ENCODE measurements at places on chromosomes 2 and 18.

DNA sequence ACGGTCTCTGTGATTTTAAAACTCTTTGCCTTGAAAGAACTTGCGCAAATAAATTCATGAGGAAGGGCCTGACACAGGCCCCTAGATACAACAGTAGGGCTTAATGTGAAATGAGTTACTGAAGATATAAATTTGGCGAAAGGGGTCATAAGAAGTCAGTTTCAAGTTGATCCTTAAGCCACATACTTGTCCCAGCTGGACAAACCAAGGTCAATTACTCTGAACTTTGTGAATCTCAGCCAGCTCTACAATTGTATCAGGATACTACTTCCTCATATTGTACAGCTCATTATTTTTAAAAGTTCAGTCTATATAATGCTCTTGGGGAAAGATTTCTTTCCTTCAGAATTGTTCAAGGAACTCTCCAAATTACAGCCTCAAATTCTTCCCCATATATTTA is 432.8 kb downstream of the METTL4 start:
- DNase-seq = no peak

- DNase-seq = no peak
Observed at GRCh38 chr2:233821709-233822100, 32.6 kb downstream of the HJURP start.

GRCh38 chr2:110678457-110679336 is 834 bp upstream of the BUB1 start:
- DNase-seq = peak; percentile 38

DNA sequence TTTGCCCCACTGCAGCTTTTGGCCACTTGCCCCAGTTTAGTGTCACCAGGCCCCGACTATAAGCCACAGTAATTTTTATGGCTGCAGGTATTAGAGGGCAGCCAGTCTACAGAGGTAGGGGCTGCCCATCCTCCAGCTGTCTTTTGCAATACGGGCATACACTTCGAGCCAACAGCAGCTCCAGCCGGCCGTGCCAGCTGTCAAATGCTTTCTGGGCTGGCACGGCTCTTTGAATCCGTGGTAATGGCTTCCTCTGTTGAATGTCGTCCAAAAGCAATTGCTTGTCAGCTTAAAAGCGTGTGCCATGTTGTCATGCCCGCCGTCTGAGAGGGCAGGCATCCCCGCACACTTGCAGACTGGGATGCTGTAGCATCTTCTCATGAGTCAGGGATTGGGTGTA is 41.3 kb downstream of the BCL2L11 start:
- no peak for DNase-seq

DNA sequence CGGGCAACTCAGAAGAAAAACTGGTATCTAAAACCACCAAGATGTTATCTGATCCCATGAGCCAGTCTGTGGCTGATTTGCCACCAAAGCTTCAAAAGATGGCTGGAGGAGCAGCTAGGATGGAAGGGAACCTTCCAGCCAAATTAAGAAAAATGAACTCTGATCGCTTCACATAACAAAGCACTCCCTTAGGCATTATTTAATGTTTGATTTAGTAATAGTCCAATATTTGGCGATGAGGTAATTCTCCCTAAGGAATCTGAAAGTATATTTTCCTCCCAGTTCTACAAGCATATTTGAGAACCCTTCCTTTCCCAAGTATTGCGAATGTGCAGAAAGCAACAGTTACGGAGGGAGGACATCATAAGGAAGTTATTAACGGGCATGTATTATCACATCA is 156.6 kb downstream of the KCNJ3 start:
- no peak for DNase-seq

- DNase-seq = no peak
Observed at GRCh38 chr2:142876423-142876822, 1.0 kb upstream of the KYNU start.

DNA sequence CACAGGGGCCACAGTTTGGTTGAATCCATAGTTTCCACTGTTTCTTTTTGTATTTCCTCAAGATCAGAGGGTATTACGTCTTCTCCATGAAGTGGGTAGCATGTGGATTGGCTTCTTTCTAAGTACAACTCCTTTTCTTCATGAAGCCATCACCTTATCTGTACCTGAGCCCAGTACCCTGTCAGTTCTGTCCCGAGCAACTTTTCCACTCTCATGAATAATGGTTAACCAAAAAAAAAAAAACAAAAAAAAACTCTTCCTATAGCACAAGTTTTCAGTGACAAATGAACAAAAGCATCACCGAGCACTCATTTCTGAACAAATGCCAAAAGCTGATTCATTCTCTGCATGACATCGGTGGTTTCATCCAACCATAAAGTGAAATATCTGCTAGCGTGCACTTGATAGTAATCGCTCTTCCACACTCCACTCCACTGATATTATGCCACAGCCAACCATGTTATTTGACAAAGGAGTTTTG is 53.0 kb upstream of the CCDC150 start:
- no peak for DNase-seq

- no peak for DNase-seq
Observed at GRCh38 chr2:64587561-64587960, 63.4 kb downstream of the AFTPH start.

DNA sequence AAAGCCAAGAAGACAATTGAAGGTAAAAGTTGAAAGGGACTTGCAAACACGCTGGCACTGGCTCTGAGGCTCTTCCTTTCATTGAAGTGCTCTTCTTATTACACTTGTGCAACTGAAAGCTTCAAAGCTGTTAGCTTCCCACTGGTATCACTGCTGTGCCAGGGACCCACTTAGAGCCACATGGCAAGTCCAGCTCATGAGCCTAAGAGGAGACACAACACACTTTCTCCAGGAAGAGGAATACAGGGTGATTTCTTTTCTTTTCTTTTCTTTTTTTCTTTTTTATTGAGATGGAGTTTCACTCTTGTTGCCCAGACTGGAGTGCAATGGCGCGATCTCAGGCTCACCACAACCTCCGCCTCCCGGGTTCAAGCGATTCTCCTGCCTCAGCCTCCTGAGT is 218.2 kb downstream of the ATAD2B start:
- DNase-seq = no peak

DNA sequence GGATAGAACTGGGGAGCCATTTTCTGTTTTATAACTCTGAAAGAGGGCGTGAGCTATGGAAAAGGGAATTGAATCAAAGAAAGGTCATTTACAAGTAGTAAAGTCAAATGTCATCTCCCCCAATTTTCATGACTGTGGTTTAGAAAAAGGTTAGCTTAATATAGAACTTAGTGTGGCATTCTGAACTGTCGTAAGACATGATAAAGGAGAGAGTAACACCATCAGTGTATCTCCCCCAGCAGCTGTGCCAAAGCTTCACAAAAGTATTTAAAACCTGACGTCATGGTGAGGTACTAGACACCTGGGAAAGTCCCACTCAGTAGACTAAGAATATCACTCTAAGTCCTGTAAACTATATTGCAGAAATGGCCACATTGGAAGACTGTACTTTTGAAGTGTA is 5.8 kb upstream of the IKZF2 start:
- no peak for DNase-seq

DNA sequence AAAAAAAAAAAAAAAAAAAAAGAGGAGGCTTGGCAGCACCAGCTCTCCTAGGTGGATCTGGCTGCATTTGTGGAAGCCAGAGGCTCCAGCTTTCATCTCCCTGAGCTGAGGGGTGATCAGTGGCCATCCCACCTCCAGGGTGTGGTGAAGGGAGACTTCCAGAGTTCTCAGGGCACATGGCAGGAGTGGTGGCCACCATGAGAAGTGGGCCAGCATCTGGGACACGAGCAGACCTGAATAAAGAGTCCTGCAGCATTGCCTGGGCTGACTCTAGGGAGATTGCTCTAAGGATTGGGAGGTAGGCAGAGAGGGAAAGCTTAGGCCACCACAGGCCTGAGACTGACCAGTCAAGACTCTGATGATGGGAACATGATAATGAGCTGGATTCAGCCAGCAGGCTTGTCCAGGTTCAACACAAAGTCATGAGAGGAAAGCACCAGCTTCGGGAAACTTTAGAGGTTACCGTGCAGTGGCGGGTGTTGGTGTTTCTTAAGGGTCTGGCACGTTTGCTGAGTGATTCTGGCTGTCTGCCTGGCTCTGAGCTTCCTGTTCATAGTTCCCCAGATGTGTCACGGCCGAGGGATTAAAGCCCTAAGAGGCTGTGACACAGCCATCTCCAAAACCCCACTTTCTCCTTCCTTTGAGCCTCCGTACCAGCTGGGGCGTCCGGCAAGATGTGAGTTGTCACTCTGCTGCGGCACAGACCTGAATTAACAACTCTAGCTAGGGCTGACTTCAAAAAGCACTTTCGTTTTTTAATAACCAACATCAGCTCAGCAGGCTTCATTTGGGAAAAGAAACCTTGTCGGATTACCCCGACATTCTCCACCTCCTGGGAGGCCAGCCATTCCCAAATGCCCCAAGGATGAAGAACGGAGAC is 38.3 kb upstream of the IL1R1 start:
- no peak for DNase-seq

- no peak for DNase-seq
Observed at GRCh38 chr18:61350578-61350977, 17.3 kb downstream of the CDH20 start.

GRCh38 chr18:29161429-29161828 is 984.5 kb upstream of the CDH2 start:
- DNase-seq = no peak

DNA sequence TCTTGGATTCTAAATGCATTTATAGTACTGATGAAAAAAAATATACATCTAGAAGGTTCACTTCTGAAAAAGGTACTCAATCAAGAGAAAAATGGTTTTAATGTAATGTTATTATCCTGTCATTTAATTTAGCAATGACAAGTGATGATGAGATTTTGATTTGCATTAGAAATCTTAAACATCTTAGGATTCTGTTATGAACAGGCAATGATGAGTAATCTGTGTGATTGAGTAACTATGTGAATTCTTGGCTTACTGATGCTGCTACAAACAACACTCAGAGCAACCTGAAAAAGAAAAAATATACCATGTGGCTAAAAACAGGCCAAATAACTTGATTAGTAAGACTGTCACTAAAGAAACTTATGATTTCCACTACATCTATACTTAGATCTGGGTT is 30.1 kb downstream of the RBKS start:
- no peak for DNase-seq

GRCh38 chr2:144827404-144827803 is 307.5 kb upstream of the ZEB2 start:
- no peak for DNase-seq

GRCh38 chr2:215931256-215931903 is 82.0 kb downstream of the MREG start:
- DNase-seq = peak; percentile 67

DNA sequence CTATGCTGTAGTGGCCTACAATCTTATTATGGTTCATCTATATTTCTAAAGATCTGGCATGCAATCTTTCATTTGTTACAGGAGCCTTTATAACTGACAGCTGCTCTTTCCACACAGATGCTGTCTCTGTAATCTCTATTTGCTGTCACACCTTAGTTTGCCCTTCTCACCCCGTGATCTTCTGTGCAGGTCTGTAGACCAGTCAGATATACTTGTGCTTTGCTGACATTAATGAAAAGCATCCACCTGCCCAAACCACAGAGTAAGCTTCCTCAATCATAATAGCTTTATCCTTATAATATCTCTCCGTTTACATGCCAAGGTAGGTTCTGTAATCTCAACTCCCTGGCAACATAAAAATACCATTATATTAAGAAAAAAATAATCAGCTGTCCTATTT is 122.4 kb downstream of the GRB14 start:
- no peak for DNase-seq

- no peak for DNase-seq
Observed at GRCh38 chr2:222730366-222730999, 59.0 kb downstream of the MOGAT1 start.

- no peak for DNase-seq
Observed at GRCh38 chr2:217935901-217936684, 66.7 kb downstream of the TNS1 start.

- DNase-seq = no peak
Observed at GRCh38 chr2:18066894-18067293, 188.4 kb downstream of the KCNS3 start.

GRCh38 chr2:88669482-88670214 is 21.8 kb upstream of the RPIA start:
- peak; percentile 29 for DNase-seq

- DNase-seq = no peak
Observed at GRCh38 chr2:195307751-195308150, 349.3 kb upstream of the SLC39A10 start.

DNA sequence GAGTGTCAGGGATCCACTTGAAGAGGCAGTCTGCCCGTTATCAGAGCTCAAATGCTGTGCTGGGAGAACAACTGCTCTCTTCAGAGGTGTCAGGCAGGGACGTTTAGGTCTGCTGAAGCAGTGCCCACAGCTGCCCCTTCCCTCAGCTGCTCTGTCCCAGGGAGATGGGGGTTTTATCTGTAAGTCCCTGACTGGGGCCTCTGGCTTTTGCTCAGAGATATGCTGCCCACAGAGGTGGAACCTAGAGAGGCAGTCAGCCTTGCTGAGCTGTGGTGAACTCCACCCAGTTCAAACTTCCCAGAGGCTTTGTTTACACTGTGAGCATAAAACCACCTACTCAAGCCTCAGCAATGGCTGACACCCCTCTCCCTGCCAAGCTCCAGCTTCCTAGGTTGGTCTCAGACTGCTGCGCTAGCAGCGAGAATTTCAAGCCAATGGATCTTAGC is 38.1 kb downstream of the PLEK start:
- DNase-seq = peak; percentile 35

GRCh38 chr2:134224005-134224404 is 29.9 kb upstream of the MGAT5 start:
- DNase-seq = no peak

DNA sequence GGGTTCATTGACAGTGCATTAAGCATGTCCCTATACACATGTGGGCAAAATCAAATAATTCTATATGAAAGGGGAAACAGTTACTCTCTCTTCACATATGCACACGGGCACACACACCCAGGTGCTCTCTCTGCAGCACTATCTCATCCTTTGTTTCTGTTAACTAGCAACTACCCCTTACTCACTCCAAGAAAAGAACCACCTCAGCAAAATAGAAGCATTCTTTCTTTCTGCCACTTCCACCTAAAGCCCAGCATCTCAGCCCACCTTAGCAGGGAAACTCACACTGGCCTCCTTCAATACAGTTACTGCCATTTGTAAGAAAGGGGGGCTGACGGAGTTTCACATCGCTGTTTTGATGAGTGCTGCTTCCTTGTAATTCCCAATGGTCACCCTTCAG is 216.3 kb upstream of the ID2 start:
- no peak for DNase-seq

- DNase-seq = no peak
Observed at GRCh38 chr2:129247751-129248150, 731.7 kb upstream of the RAB6C start.

DNA sequence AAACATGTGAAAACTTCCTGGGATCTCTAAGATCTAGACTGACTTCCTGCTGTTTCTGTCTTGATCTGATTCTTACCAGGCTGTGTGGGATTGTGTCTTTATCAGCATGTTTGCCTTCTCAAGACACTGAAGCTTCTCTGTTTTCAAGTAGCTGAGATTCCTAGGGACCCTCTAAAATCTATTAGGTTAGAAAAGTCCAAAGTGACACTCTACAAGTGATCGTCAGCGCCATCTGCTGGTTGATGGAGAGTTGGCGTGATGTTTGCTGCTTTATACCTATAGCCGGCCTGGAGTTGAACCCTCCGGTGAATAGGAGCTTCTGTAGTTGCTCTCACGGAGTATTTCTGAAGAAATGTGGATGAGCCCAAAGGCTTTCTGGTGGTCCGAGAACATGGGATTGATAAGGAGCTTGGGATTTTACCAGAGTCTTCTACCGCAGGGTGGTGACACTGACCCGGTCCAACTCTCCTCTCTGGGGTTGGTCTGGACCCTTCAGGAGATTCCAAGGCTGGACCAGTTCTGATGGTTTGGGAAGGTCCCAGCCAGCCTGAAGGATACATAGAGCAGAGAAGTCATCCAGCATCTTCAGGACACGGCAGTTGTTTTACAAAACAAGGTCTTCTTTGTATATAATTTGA is 96.0 kb upstream of the TTC39C start:
- DNase-seq = peak; percentile 51
